Smooth muscle cell of trachea (primary cell): ENCODE measurements at places on chromosomes 7 and 10. TPM values are rescaled to one million over a fixed set of nuclear protein-coding genes. Genes with fewer than 3 reads are reported as not detected.

The TUBAL3 gene
- not detected in 2 replicates for total RNA-seq

The SPDYE1 gene
- total RNA-seq = not detected in 2 replicates

The CLCN1 gene
- total RNA-seq = not detected in 2 replicates

The MMD2 gene
- not detected in 2 replicates for total RNA-seq

The GRM8 gene
- total RNA-seq = not detected in 2 replicates
